ENCODE measurements at places on chromosomes 12 and 14. TPM values are rescaled to one million over a fixed set of nuclear protein-coding genes. Genes with fewer than 3 reads are reported as not detected.

The AKAP3 gene
- 3.0 TPM for total RNA-seq

The SMIM41 gene
- not detected for total RNA-seq

The NPFF gene
- total RNA-seq: not detected

The IL26 gene
- total RNA-seq: not detected

The SLC17A8 gene
- not detected for total RNA-seq

The EML5 gene
- total RNA-seq: 0.43 TPM

The TMEM132C gene
- not detected for total RNA-seq

The KCNK10 gene
- not detected for total RNA-seq

The ERGIC2 gene
- 95.5 TPM for total RNA-seq

The KCNA5 gene
- total RNA-seq: not detected

The SOX5 gene
- total RNA-seq: not detected

DNA sequence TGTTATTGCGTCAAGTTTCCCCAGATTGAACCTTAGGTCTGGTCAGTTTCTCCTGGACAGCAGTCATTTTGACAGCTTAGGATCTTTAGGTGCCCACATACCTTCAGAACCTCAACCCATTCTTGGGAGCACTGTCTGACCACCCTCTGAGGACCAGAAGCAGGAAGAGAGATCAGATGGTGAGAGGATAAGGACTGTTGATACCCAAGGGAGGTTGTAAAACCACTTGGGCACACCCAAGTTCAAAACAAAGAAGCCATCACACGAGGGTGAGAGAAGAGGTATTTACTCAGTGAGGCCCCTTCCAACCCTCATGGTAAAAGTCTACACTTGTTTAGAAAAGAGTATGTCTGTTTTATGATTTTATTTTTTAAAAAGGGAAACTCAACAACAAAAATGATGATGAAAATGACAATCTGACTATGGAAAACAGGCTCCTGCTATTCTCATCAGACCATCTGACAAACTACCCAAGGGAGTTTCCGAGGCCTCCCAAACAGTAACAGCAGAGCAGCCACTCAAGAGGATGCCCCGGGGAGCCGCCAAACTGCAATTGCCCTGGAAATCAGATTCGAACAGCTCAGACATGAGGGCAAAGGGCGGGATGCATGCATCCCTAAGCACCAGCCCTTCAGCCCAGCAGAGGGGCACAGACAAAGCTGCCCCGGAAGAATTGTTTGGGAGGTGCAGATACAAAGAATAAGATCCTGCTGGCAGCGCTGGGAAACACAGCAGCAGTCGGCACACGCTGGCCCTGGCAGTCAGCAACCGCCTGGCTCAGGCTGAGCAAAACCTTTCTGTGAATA lies 162.6 kb upstream of the PLEKHG7 start:
- DNase-seq: no peak

DNA sequence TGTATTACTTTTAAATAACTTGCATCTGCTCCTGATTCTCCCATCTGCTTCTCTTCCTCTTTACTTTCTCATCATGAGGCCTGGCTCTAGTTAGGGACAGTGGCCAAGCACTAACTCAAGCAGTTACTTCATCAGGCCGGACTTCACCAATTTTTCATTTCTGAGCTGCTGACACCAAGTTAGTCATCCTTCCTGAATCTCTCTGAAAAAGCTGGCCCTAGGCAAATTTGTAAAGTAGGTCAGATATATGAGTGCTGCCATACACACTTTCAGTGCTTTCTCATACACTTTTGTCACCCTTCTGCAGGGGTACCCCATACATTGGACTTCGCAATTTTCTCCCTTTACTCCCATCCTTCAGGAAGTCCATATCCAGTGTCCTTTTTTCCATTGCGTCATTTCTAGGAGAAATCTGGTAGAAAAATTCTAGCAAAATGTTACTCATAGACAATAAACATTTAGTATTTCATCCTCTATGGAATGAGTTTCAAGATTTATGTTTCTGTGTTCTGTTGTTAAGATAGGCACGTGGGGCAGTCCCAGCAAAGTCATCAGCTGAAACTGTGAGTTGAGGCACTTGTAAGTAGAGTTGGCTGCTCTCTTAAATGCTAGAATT lies 276.8 kb upstream of the TMPO start:
- DNase-seq: no peak

GRCh38 chr12:28237423-28237822 lies 47.2 kb downstream of the CCDC91 start:
- no peak for DNase-seq

- no peak for DNase-seq
Observed at GRCh38 chr12:61808856-61809255, 451.3 kb upstream of the USP15 start.

DNA sequence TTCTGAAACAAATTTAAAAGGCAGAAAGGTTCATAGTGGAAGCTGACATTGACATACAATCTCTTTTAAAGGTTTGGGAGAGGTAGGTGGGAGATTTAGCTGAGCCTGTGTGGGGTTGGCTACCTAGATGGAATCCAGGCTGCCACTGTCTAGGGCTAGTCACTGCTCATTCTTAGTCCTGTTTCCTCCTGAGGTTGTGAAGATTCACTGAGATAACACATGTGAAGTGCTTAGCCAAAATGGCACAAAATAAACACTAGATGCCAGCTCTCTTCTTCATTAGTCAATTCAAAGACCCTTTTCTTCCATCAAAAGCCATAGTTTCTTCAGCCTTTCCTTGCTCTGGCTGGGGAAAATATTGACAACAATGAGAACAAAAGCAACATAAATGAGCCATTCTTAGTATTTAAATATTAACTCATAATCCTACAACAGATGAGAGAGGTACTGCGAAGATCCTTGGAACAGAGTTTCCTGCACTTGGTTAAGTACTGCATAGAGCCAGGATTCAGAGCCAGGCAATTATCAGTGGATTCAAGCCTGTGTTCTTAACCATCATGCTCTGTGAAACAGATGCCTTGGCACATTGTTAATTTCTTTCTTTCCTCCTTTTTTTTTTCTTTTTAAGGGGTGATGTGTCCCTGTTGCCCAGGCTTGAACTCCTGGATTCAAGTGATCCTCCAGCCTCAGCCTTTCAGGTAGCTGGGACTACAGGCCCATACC lies 3.5 kb downstream of the MYF6 start:
- no peak for DNase-seq

DNA sequence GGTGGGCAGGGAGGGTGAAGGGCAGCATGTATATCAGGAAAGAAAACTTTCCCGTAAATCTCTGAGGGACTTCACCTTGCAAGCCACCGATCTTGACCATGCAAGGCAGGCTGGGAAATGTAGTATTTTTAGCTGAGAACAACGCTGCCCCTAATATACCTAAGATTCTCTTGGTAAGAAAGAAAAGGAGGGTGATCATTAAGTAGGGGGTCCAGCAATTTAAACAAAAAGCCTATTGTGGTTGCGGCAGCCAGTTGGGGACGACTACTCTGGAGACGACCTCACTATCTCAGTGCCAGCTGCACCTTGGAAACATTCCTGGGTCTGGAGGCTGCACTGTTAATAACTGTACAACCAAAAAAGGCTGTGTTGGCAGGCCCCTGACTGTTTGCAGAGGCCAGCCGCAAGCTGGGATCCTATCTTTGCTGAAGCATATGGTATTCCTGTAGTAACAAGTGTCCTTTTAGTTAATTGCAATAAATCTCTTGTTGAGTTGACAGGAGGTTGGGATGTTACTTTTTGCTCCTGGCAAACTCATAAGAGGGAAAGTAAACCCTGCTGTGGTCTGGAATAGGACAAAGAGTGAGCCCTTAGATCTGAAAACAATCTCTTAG lies 6.4 kb downstream of the APOLD1 start:
- no peak for DNase-seq

- no peak for DNase-seq
Observed at GRCh38 chr12:99985129-99985570, 414 bp upstream of the ANKS1B start.

GRCh38 chr12:68521321-68521839 lies 89.3 kb upstream of the RAP1B start:
- no peak for DNase-seq

GRCh38 chr12:49014547-49014946 lies 4.0 kb downstream of the PRKAG1 start:
- DNase-seq: no peak

GRCh38 chr12:48910196-48910595 lies 15.1 kb downstream of the FKBP11 start:
- DNase-seq: no peak

DNA sequence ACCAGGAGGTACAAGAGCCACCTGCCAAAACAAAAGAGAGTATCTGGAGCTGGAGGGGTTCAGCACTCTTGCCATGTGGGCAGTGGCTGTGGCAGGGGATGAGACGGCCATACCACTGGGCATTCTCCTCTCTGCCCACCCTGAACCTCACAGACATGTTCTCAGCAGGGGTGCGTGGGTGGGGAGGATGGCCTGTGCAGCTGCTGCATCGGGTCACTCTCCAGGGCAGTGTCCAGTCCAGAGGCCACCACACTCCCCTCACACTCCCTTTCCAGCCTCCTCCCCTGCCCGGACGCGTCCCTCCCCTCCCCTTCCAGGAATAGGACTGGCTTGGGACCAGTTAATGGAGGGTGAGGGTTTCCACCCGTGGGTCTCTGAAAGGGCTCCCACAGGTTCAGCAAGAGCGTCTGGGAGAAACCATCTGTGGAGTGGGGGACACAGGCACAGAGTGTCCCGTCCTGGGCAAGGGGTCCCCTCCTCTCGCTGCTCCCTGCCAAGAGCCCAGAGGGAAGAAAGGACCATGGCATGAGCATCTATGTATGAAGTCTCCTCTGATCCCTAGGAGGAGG lies 501 bp downstream of the C1R start:
- no peak for DNase-seq

DNA sequence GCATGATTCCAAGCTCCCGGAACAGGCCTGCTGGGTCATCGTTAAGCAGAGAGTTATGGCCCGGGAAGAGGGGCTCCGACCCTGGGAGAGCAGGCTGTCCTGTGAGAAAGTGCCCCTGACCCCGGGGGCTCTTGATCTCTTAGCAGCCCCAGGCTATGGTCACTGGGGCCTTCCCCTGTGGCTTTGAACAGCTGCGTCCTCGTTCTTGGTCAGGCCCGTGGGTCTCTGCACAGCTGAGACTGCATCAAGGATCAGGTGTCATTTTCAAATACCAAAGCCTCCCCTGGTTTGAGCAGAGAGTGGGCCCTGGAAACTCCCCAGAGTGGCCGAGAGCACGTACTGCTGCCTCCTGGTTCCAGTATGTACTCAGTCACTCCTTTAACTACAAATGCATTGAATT lies 114.8 kb downstream of the ESRRB start:
- no peak for DNase-seq

- DNase-seq: no peak
Observed at GRCh38 chr12:43964033-43964432, 128.2 kb downstream of the TMEM117 start.

DNA sequence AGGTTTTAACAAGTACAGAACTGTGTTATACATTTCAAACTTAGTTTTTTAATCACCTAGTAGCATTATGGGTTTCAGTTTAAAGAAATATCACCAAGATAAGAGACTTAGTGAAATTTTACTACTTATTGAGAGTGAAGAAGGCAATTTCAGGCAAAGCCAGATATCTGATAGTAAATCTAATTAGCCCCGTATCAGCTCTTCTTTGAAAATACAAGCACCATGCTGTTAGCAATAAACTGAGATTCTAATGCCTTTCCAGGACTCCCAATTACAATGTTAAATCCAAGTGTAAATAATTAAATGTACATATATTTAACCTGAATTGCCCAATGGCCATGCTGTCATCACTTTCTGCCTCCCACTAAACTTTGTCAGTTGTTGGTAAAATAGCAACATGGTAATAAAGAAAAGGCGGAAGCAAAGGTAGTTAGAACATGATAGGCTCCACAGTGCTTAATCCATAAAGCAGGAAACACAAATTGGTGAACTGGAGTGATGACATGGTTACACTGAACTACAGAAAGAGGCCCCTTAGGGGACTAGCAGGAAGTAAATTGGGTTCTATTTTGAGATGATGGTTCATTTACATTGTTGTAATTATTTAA lies 646.1 kb downstream of the C12orf50 start:
- no peak for DNase-seq

DNA sequence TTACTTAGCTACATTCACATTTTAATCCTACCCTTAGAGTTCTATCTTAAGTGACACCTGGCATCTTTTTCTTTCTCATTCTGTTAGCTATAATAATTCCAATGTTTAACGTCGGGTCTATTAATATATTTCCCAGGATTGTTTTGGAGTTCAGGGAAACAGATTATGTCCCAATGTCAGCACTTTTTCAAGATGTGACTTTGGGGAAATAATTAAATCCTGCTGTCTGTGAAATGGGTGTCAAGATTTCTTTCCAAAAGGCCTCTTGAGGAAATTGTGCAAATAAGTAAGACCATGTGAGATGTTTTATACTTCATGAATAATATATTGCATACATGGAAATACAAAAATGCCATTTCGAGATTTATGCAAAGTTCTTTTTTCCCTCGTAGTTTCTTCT lies 887.6 kb upstream of the SEL1L start:
- no peak for DNase-seq

DNA sequence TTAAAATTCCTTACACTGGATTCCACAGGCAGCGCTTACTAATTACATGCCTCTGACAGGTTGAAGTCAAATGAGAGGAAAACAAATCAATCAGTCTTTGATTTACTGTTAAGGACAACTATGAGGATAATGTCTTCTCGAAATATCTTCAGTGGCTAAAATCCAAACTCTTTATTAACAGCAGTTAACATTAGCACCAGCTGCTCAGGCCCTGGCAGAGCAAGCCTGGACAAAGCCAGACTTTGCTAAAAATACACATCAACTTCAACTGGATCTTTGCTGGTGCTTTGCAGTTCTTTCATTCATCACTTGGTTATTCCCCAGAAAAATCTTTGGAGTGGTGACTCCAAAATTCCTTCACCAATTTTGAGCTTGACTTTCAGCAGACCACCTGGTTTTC lies 98.7 kb downstream of the HECTD4 start:
- no peak for DNase-seq

DNA sequence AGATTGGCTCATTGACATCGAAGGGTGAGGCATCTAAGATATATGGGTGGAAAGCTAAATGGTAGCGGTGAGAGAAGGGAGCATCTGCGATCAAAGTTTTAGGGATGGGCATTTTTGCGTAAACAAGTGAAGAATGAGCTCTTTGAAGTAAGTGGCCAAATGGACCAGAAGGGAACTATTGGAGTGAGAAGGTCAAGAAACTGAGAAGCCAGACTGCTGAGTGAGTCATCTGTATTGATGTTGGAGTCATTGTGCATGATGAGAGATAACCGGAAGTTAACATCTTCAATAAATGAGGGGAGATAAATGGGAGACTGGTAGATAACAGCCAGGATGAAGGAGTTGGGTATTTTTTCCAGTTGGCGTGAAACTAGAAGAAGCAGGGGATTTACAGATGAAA lies 271.9 kb upstream of the PDE3A start:
- DNase-seq: no peak
